ENCODE measurements at places on chromosomes 16 and 17. TPM values are rescaled to one million over a fixed set of nuclear protein-coding genes. Genes with fewer than 3 reads are reported as not detected.

The CHP2 gene
- not detected for total RNA-seq

The CDT1 gene
- total RNA-seq: 75.8 TPM

GRCh38 chr16:82293671-82294070 is 123.6 kb upstream of the MPHOSPH6 start:
- DNase-seq: no peak

DNA sequence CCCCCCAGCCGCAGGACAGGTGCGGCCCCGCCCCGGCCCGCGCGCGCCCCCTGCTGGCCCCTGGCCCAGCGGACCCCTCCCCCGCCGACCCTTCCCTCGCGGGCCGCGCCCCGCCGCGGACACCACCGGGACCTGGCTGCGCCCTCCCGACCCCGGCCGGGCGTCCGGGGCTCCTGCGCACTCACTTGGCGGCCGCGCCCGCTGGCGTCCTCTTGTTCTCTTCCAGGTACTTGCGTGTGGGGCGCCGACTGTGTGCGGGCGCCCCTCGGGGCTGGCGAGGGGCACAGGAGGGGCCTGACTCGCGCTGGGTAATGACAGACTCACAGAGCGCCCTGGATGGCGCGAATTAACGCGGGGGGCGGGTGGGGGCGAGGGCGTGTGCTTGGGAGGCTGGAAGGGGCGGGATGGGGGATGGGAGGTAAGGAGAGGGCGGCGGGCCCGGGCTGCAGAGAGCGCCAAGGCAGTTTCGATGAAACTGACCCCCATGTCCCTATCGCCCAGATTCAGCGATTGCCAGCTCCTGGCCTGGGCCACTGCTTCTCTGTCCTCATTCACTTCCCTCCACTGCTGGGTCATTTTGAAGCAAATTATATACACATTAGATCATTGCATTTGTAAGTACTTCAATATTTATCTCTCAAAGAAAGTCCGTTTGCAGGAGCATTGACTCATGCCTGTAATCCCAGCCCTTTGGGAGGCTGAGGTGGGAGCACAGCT is 445 bp upstream of the DBNDD1 start:
- peak; percentile 51 for DNase-seq

GRCh38 chr16:24988129-24988518 is 27.0 kb downstream of the ARHGAP17 start:
- DNase-seq: no peak

- DNase-seq: peak; percentile 61
Measured at GRCh38 chr16:66588981-66589713, 9.9 kb downstream of the CMTM2 start.

GRCh38 chr16:76780556-76780955 is 410.4 kb upstream of the MON1B start:
- DNase-seq: no peak

DNA sequence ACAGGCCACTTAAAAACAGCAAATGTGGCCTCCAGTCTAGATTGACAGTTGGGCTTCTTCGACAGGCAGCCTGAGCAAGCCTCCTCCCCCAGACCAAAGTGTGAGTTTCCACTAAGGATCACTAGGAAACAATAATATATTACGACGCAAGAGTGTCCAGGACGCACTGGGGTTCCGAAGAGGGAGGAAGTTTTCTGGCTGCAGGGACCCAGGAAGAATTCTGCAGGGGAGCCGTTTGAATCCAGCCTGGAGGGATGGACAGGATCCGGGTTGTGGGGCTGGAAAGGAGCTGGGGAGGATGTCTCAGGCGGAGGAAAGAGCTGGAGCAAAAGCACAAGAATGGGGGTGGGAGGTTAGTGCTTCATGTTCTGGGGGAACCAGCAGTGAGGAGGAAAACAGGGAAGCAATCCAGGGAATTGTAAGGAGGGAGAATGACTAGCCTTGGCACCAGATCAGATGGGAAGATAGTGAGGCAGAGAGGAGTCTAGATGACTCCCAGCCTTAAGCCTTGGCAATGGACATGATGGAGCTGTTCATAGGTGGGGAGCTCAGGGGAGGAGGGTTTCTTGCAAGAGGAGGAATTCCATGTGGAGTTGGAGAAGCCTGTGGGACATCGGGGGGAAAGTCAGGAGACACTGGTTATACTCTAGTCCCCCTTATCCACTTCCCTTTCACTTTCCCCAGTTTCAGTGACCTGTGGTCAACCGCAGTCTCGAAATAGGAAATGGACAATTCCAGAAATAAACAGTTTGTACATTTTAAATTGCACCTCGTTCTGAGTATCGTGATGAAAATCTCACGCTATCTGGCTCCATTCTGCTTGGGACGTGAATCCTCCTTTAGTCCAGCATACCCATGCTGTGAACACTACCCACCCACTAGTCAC is 26.6 kb downstream of the NGFR start:
- DNase-seq: no peak

GRCh38 chr17:72110231-72110941 is 10.4 kb upstream of the SOX9 start:
- no peak for DNase-seq

DNA sequence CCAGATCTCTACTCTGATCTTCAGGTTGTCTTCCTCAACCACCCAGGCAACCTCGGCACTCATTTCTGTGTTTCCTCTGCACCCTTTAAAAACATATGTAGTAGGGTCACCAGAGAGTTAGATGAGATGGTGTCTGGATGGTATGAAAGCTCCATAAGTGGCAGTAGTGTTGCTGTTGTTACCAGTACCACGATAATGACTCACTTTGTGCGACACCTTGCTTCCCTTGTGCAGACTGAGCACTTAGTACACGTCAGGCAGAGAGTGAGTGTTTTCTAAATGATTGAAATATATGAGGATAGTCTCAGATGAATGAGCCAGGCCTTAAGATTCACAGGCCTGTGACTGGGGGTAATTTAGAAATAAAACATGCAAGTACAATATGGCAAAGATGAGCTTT is 188.7 kb downstream of the MAF start:
- DNase-seq: no peak

Data from naive thymus-derived CD4-positive, alpha-beta T cell (primary cell).